ENCODE measurements at places on chromosomes 5 and 9.

DNA sequence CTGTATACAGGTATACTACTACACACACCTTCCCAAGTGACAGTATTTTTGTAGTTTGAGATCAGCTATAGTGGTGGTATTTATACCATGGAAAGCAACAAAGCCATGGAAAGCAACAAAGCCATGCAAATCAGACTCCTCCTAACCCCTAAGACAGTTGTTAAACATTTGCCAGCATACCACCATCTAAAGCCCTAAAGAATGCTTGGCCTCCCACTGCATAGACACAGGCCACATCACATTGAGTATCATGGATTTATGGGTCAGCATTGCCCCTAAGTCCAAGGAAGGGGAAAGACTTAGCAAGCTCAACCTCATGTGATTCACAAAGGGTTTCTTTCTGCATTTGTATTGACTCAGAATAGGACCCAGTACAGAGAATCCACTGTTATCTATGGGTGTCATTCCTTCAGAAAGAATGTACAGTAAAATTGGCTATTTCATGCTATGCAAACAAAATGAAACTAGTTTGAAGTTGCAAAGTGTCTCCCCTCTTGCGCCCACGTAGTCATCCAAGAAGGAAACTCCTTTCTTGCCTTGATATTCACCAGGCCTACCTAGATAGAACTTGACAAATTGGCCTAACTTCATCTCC, 70.4 kb upstream of the IQGAP2 start:
- no peak for DNase-seq

GRCh38 chr9:120965344-120966012, 38.9 kb upstream of the TRAF1 start:
- no peak for DNase-seq

DNA sequence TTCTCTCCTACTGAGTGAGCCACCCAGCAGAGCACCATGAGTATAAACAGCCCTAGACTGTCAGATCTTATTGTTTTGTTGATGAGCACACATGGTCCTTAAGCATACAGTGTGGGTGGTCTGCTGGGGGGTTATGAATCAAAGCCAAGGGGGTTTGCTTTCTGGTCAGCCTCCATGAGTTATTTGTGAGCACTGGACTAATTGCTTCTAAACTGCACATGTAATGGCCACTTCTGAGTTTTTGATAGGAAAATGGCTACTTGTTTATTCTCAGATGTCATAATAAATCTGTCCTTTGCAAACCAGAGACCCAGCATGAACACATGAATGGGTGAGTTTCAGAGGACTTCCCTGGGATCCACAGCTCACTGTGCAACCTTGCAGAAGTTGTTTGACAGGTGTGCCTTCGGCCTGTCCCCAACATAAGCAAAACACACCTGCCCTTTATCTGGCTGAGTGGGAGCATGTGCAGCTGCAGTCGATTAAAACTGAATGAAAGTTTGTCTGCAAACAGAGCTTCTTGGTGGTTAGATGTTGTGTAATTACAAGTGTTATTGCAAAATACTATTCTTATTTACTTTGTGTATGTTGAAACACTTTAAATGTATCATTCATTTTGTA, 35.9 kb downstream of the MAMDC2 start:
- no peak for DNase-seq

DNA sequence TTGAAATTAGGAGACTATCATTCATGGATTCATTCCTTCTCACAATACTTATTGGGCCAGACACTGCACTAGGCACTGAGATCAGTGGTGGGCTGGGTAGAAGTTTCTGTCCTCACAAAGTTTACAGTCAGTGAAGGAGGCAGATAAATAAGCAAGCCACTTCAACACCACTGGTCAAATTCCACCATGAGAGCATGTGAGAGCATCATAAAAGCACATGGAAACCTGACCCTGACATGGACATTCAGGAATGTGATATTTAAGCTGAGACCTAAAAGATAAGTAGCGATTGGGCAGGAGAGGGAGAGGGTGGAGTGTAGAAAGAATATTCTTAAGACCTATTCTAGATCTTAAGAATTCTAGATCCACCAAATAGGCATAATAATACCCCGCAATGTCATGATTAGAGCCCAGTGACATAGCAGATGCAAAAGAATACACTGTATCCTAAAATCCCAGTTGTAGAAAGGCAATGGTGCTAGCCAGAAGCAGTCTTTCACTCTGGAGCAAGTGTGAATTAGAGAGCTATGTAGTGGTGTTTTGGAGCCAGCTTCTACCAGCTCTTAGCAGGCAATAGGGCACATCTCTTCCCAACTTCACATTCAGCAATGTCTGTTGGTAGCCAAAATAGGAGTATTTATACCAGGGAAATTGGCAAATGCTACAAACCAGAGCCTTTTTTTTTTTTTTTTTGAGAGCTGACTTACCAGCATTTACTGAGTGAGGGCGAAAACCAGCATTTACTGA, 46.4 kb downstream of the SH3RF2 start:
- DNase-seq: no peak

DNA sequence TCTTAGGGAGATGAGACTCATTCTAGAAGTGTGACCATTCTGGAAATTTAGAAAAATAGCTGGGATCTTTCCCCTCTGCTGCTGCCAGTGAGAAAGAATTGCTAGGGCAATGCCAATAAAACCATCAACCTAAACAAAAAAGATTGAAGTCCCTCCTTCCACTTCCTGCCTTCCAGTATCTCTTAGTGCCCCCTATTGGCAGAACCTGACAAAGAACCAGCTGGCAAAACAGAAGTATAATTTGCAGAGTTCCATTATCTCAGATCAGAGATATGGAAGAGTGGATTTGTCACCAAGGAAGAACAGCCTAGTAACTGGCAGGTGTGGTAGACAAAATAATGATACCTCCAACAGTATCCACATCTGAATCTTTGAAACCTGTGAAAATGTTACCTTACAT, 13.8 kb upstream of the PLCXD3 start:
- no peak for DNase-seq

GRCh38 chr5:75412111-75412990, 75.3 kb downstream of the HMGCR start:
- DNase-seq: no peak

DNA sequence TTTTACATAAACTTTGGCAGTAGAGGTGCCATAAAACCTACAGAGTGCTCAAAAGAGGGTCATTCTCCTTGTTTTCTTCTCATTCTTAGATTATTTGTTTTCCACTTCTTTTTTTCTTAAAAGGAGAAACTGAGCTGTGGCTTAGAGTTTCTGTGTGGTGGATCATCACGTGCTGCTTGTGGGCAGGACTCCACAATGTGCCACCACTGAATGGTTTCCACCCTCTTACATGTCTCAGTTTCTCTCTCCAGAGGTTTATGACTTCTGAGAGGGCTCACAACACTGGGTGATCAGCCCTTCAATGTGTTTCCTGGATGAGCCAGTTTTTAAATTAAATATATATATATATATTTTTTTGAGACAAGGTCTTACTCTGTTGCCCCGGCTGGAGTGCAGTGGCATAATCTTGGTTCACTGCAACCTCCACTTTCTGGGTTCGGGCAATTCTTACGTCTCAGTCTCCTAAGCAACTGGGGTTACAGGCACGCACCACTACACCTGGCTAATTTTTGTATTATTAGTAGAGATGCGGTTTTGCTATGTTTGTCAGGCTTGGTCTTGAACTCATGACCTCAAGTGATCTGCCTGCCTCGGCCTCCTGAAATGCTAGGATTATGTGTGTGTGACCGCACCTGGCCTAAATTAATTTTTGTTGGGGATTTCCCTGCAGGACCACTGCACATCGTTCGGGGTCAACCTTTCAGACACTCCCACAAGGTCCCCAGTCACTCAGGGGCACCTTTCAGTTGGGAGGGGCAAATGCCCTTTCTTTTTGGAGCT, 3.1 kb upstream of the UNC13B start:
- no peak for DNase-seq

DNA sequence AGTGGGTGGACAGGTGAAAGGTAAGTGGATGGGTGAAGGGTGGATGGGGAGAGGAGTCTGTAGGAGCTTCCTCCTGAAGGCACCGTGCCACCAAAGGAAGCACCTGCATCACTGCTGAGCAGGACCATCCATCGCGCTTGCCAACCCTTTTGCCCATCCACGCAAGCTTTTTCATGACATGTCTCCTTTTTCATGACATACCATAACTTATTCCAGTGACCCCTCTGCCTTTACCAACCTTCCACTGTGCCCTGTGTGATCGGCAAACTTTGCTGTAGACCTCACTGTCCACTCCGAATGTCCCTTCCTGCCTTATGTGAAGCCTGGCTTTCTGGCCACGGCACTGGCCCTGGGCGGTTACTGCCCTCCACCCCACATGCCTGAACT, 13.4 kb downstream of the FLT4 start:
- no peak for DNase-seq

DNA sequence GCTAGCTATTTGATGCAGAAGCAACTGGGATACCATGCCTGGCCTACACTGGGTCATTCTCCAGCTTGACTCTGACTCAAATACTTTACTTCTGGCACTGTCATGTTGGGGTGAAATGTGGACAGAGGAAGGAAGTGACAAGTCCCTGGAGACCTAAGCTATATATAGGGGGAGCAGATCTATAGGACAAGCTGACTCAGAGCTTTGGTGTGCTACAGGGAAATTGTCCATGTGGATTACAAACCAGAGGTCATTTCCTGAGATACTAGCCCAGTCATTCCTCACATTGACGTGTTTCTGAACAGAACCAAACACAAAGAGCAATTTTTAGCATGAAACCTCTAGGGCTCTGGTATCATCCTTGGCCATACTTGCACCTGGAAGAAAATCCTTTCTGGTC, 531.6 kb upstream of the CLINT1 start:
- DNase-seq: no peak

DNA sequence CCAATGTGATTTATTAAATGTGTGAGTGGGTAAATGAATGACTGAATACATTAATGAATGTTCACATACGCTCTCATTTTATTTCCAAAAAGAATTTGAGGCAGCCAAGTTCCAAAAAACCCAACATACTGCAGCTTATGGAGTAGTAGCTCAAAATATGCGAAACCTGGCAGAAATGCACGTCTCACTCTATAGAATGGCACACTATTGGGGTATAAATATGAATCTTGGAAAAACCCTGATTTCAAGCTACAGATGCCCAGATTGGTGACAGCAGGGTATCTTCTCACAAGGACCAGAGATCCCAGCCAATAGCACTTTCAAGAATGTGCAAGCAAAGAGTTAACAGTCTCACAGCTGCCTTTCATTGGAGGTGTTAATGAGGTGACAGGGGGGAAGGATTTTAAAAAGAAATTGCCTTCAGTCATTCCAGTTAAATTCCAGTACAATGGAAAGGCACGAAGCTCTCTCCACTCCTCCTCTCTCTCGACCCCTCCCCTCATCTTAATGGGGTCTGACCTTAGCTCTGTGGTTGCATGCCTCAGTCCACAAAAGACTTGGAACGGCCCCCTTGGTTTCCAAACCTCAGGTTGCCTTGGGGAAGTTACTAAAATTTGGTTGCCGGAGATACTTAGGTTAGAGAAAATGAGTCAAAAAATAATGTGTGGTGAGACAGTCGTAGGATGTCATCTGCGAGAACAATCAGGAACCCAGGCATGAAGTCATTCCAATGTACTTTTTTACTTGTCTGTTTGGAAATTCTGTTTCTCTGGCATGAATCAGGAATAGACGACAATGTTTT, 307.4 kb downstream of the NFIB start:
- no peak for DNase-seq

DNA sequence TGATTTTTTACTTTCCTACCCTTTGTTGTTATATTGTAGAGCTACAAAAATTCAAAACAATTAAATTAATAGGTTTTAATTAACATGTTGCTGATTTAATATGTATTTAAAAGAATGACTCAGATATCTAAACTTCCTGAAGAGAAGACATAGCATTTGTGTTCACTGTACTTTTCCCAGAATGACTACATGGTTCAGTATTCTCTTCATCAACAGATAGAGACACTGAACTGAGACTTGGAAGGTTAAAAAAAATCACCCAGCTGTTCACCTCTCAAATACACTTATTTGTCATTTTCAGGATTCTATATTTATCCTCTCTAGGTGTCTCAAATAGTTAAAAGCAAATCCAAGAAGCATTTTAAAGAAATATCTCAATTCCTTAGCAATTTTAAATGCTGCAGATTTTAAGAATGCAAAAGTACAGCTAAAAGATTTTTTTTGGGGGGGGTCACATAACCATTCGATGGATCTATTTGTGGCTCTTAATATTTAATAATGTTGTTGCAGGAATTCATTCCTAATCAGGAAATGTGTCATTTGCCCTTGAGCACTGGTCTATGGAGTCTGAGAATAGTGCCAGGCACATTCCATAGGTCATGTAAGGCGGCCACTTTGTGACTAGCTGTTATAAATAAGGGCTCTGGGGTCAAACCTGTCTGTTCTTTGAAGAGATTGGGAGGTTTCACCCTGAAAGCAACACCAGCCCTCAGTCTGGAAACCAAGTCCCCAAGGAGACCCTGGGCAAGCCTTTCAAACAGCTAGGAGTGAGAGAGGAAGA, 463.1 kb downstream of the NR2F1-AS1 start:
- DNase-seq: no peak

DNA sequence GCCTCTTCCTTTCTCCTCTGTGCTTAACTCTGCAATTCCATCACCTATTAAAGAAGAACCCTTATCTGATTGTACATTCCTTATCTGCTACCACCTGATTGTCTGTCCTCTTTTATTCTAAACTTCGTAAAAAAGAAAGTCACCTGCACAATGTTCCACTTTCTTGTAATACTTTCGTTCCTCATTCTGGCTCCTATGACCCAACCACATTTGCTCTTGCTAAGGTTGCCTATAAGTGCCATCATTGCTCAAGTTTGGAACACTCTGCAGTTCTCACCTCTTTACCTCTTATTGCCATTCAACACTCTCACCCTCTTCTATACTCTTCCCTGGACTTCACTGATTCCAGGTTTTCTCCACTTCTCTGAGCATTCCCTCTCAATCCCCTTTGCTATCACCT, 10.1 kb downstream of the TAF1L start:
- no peak for DNase-seq

DNA sequence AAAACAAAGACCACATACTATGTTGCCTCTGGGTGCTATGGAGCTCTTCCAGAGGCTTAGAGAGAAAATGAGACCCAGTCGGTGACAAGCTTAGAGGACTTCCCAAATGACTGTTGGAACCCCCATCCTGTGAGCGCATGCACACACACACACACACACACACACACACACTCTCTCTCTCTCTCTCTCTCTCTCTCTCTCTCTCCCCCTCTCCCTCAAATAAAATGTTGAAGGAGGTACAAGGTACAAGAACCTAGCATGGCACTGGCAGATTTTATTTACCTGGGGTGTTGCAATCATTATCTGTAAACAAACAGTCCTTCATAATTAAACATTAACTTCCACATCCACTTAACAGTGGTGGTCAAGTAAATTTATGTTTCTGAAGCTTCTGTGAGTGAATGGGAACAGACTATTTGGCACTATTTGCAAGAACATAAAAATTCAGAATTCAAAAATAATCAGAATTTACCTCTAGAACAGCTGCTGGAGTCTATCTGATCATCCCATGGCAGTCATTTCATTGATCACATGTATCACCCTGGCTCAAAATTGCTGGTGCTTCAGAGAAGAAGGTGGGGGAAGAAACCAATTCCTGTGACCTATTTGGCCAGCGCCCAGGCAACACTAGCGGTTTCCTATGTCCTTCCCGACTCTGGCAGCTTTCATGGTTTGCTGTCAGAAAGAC, 24.9 kb downstream of the TRPM3 start:
- no peak for DNase-seq
